ENCODE measurements at places on chromosomes 5 and 9.

GRCh38 chr9:89011683-89012082, 20.4 kb downstream of the S1PR3 start:
- no peak for DNase-seq

GRCh38 chr5:89053547-89053946, 170.6 kb upstream of the MEF2C start:
- DNase-seq = no peak

- DNase-seq = no peak
These were observed 28.3 kb downstream of the SPTAN1 start for GRCh38 chr9:128580731-128581130.

GRCh38 chr5:109141222-109142200, 268.3 kb downstream of the PJA2 start:
- DNase-seq = peak; percentile 15

GRCh38 chr5:175325681-175326080, 118.3 kb downstream of the DRD1 start:
- peak; percentile 54 for DNase-seq

DNA sequence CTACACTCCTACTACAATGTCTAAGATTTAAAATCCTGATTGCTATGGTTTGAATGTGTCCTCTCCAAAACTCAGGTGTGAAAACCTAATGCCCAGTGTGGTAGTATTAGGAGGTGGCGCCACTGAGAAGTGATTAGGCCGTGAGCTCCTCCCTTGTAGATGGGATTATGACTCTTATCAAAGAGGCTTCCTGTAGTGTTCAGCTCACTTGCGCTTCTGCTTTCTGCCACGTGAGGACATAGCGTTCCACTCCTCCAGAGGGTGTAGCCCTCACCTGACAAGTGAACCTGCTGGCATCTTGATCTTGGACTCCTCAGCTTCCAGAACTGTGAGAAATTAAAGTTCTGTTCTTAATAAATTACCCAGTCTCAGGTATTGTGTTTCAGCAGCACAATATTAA, 33.0 kb upstream of the WHRN start:
- DNase-seq = no peak

DNA sequence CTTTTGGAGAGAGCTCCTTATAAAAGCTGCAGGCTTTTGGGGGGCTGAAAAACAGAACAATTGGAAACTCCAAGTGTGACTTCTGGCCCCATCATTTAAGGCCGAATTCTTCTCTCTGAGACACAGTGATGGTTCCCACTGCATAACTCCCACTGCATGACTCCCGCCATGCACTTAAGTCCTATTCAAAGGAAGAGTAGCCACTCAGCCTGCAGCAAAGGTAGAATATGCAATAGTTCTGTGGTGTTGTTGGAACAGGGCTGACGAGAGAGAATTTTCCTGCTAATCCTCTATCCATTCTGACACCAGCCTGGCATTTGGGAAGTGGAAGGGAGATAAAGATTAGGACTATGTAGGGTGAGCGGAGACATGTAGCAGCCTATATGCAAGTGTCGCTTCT, 185.6 kb upstream of the ZNF462 start:
- DNase-seq = no peak

GRCh38 chr5:112063191-112063590, 306.2 kb upstream of the NREP start:
- DNase-seq = no peak

DNA sequence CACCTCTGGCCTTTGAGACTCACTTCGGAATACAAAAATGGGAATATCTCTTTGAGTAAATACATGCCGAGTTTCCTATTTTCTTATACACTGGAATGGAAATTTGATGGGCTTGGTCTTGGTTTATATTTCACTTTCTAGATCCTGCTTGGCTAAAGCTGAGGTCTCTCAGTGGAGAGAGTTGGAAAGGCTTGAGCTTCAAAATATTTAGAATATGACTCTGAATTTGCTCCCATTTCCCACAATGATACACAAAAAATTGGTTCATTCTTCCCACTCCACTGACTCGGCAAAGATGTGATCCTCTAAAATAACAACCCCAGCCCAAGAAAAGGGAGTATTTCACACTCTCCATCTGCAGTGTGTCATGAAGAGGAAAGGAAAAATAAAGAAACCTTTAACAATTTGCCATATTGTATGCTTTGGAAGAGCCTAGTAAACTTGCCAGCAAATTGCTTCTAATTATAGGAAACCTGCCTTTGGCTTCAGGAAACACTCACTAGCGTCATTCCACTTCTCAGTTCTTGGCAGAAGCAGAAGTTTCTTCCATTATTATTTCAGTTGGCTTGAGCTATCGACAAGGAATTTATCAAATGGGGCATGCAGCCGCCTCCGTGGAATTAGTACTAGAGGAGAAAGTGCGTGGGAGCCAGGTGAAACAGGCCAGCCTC, 302.9 kb downstream of the NSG2 start:
- peak; percentile 91 for DNase-seq

DNA sequence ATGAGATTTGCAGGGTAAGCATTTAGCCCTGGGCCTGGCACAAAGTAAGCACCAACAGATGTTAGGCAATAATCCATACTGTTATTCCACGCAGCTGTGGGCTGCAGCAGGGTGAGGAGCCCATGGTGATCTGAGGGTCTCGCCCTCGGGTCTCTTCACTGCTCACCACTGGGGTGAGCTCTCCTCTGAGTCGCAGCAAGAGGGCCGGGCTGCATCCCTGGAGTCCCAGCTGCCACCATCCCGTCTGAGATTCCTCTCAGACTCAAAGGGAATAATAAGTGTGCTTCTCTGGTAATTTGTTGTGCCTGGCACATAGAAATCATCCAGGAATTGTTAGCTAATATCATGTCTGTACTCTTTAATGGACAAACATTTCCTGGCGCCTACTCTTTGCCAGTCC, 6.9 kb downstream of the NKX2-5 start:
- no peak for DNase-seq

- DNase-seq = peak; percentile 97
These were observed 3.5 kb upstream of the EXOSC2 start for GRCh38 chr9:130689937-130690700.

GRCh38 chr5:132776131-132776937, 705 bp downstream of the SEPTIN8 start:
- DNase-seq = peak; percentile 25

- DNase-seq = no peak
These were observed 33.3 kb downstream of the TMEM161B start for GRCh38 chr5:88235346-88235745.

DNA sequence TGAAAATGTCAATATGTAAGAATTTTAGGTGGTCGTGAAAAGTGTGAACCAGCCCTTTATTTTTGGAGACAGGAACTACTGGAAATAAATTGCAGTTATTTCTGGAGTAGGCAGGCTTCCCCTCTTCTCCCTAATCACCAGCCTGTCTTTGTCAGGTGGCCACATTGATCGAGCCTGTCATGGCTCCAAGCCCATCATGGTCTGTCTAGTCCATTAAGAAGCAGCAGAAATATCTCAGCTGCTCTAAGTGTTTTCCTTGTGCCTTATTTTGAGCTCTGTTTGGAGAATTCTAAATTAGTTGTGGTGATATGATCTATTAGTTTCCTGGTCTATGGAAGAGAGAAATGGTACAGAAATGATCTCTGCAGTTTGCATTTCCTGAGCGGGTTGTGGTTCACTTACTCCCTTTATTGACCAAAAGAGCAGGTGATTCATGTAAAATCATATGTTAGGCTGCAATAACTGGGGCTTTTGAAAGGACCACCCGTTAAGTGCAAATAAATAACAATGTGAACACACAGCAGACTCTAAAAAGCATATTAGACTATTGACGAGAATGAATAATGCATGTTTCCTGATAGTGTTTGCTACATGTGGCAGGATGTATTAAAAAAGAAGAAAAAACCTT, 42.3 kb downstream of the BASP1 start:
- DNase-seq = no peak

- DNase-seq = peak; percentile 70
These were observed 2.1 kb downstream of the CCDC192 start for GRCh38 chr5:127705120-127705892.

GRCh38 chr9:38507587-38507986, 83.3 kb upstream of the IGFBPL1 start:
- DNase-seq = no peak

DNA sequence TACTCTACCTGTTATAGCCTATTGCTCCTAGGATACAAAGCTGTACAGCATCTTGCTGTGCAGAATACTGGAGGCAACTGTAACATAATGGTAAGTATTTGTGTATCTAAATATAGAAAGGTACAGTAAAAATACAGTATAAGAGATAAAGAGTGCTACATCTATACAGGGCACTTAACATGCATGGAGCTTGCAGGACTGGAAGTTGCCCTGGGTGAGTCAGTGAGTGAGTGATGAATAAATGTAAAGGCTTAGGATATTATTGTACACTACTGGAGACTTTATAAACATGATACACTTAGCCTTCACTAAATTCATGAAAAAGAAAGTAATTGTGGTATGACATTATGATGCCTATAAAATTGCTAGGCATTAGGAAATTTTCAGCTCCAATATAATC, 65.5 kb upstream of the OSMR start:
- no peak for DNase-seq

GRCh38 chr5:143680672-143681259, 131.2 kb upstream of the HMHB1 start:
- DNase-seq = no peak

DNA sequence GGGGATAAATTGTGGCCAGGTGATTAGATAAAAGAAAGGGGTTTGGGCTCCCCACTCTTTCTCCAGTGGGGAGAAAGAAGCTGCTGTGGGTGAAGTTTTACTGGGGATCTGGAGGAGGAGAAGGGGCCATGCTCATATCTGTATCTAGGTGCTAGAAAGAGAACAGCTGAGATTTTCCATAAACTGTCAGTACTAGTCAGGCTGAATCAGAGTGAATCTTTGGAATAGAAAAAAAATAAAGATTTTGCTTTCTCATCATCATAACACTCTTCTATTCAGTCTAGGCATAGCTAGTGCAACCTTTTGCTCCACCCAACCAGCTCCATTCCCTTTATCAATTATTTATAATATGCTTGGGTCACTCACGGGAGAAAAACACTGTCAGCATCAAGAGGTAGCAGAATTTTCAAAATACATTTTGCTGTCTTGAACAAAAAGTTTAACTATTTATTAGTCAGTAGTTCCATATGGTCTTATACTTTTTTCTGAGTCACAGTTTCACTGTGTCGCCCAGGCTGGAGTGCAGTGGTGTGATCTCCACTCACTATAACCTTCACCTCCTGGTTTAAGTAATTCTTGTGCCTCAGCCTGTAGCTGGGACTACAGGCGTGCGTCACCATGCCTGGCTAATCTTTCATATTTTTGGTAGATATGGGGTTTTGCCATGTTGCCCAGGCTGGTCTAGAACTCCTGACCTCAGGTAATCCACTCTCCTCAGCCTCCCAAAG, 21.3 kb upstream of the ERMP1 start:
- DNase-seq = no peak

GRCh38 chr5:162227075-162227474, 159.5 kb downstream of the GABRG2 start:
- no peak for DNase-seq

DNA sequence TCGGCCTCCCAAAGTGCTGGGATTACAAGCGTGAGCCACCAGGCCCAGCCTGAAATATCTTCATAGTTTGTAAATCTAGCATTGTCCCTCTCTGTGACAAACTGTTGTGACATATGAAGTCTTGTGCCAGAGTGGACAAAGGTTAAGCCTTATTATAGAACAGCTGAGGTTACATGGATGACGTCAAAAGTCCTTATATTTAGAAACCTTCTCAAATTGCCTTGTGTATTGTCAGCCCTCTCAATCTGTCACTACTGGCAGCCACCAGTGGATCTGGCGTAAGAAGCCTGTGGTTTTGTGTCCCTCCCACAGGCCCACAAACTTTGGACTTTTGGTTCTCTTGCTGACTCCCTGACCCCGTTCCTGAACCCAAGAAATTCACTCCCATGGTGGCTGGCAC, 79.4 kb upstream of the CCDC112 start:
- peak; percentile 15 for DNase-seq

DNA sequence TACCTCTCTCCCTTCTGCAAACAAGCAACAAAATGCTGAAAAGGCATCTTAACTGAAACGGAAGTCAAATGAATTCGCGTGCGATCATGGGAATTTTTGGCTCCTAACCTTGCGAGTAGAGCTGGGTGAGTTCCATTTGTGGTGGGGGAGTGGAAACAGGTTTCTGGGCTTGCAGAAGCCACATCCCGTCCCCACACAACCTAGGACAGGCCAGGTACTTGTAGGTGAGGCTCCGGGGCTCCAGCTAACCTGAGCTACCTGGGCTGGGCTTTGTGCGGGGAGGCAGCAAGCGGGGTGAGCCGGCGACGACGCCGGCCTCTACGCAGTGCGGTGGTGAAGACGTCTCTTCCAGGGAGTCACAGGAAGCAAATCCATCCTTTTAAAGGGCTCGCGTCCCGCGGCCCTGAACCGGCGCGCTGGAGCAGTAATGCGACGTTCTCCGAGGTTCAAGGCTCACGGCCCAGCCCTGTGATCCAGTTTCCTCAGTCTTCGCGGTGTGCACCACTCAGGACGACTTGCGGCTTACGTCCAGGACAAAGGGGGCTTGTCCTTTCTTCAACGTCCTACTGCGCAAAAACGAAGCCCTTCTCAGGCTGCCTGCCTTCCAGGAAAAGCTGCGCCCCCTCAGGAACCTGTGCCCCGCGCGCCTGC, 567 bp upstream of the SPIN1 start:
- DNase-seq = peak; percentile 55

DNA sequence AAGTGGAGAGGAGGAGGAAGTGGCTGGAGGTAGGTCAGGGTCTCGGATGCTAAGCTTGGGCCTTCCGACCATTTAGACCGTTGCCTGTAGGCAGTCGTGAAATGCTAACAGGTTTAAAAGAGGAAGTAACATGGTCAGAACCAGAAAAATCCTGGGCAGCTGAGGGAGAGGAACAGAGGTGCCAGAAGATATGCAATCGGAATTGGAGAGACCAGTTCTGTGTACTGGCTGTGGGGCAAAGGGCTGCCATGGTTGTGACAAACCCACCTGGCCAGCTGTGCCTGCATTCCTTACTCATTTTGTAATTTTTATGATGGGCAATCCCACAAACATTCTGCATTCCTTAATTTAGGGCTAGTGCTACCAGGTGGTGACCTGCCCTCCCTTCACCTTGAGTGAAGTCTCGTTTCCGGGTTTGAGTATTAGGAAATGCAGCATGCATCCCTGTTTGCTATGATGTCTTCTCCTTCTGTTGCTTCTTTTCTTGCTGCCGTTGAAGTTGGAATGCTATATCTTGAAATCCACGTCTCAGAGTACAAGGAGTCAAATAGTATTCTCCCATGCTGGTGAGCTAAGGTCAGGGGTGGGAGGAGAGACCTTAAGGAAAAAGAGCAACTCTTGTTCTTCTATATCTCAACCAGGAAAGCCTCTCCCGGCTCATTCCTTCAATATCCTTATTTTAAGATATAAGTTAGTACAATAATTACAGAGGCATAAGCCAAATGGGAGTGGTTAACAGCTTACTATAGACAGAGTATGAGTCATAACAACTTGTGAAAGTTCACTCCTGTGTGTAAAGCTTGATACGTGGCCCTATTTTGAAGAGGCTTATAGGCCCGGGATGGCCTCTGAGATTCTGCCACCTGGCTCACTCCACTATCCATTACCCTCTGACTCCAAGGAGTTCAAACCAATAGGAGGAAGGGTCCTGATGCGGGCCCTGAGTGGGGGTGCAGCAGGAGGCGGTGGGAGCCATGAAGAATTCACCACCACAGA, 37.0 kb downstream of the B4GALT1 start:
- peak; percentile 63 for DNase-seq

- DNase-seq = no peak
These were observed 161.4 kb downstream of the PAX5 start for GRCh38 chr9:36872641-36873040.

GRCh38 chr5:121698690-121699089, 153.0 kb upstream of the FTMT start:
- DNase-seq = no peak

Measured in astrocyte (in vitro differentiated cells and primary cell).